ENCODE measurements at places on chromosomes 11 and 22. TPM values are rescaled to one million over a fixed set of nuclear protein-coding genes. Genes with fewer than 3 reads are reported as not detected.

The GRAP2 gene
- not detected for total RNA-seq

The VSTM5 gene
- total RNA-seq: 0.51 TPM

The ZNF70 gene
- total RNA-seq: 2.8 TPM

The PIH1D2 gene
- total RNA-seq: 1.5 TPM

The PLAAT5 gene
- 0.50 TPM for total RNA-seq

The SCUBE2 gene
- 1.8 TPM for total RNA-seq

The ASCL2 gene
- not detected for total RNA-seq

The UPK3A gene
- not detected for total RNA-seq

The C11orf21 gene
- total RNA-seq: not detected

The NPTXR gene
- 2.0 TPM for total RNA-seq

The SLC37A2 gene
- 0.26 TPM for total RNA-seq

The PATE2 gene
- not detected for total RNA-seq

The FLRT1 gene
- total RNA-seq: 0.17 TPM

The ZP1 gene
- total RNA-seq: under 0.01 TPM

The SYT13 gene
- not detected for total RNA-seq

The XBP1 gene
- 241 TPM for total RNA-seq

The POU2F3 gene
- not detected for total RNA-seq

The HEPHL1 gene
- not detected for total RNA-seq

The MRGPRE gene
- 0.17 TPM for total RNA-seq

The POLR3H gene
- total RNA-seq: 15.4 TPM

The NXPE1 gene
- total RNA-seq: not detected

The DGCR6 gene
- 0.51 TPM for total RNA-seq

The SMIM35 gene
- total RNA-seq: not detected

The CRACR2B gene
- 1.0 TPM for total RNA-seq

The SCARF2 gene
- 12.8 TPM for total RNA-seq

The OR51B5 gene
- 0.17 TPM for total RNA-seq

The UPK2 gene
- not detected for total RNA-seq

The WNT11 gene
- 0.51 TPM for total RNA-seq

The KIRREL3 gene
- 0.26 TPM for total RNA-seq

The SSTR3 gene
- total RNA-seq: not detected

Data from fibroblast of lung (primary cell).